ENCODE measurements at places on chromosomes 16 and 17.

DNA sequence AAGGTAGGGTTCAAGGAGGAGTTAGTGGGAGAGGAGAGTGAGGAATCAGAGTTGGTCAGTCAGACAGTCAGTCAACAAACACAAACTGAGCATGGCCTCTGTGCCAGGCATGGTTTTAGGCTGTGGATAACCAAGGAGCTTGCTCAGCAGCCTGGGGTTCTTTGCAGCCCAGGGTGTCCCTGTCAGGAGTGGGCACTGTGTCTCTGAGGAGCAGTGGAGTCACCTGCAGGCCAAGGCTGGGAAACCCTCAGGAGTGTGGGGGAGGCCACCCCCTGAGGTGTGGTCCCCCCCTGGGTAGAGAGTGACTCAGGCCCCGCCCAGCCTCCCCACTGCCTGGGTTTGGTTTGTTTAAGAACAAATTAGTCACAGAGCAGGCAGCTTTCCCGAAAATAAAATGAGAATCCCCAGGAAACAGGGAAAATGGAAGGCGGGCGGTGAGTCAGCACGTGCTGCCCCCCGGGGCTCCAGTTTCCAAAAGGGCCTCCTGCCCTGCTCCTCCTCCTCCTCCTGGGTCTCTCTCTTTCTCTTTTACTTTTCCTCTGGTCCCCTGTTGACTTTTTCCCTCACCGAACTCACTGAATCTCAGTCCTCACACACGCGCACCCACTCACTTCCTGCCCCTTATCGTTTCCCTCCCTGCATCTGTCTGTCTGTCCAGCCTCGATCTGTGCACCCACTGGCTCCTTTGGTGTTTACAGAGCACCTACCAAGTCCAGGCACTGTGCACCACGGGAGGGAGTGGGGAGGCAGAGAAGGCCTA is 44.3 kb downstream of the SOCS3 start:
- DNase-seq: peak; percentile 87

- peak; percentile 74 for DNase-seq
Observed at GRCh38 chr17:39018267-39019134, 51.3 kb upstream of the FBXO47 start.

GRCh38 chr16:66260522-66261254 is 105.8 kb upstream of the CDH5 start:
- no peak for DNase-seq

- no peak for DNase-seq
Observed at GRCh38 chr17:70357190-70357589, 187.9 kb downstream of the KCNJ2 start.

DNA sequence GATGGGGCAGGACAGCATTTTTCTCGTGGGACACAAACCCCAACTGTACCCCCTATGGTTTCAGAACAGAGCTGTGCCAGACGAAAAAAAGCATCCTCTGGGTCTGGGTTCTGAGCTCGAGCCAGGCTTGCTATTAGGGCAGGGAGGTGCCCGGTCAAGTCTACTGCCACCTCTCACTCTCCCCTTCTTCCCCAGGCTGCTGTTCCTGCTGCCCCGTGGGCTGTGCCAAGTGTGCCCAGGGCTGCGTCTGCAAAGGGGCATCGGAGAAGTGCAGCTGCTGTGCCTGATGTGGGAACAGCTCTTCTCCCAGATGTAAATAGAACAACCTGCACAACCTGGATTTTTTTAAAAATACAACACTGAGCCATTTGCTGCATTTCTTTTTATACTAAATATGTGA is 1.1 kb downstream of the MT1E start:
- no peak for DNase-seq

DNA sequence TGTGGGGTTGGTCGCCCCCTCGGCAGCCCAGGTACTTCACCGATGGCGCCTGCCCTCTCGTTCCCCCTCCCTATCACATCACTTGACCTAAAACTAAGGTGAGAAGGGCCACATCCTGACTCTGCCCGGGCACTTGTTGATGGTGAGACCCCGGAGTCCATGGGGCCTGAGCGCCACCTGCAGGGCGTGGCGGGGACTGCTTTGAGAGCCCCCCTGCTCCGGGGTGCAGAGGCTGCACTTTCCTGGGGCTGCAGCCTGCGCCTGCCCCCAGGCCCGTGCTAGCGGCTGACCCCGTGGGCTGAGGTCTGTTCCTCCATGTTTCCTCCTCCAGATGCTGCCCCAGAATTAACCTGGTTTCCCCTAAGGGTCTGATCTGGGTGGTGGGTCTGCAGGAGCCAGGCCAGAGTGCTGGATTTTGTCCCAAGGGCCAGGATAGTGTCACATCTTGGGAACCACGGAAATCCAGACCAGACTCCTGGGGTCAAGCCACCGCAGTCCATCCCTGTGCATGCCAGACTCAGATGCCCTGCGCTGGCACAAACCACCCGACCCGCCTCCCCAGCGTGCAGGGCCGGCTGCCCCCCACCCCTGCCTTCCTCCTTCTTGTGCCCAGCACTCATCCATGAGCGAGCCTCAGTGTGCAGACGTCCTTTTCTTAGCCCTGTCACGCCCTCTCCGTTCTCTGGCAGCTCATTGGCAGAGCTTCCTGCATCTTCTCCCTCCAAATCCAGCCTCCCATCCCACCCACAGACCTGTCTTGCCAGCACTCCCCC is 2.7 kb downstream of the NDUFAF8 start:
- peak; percentile 70 for DNase-seq

GRCh38 chr16:72898216-72898825 is 149.6 kb downstream of the ZFHX3 start:
- no peak for DNase-seq

GRCh38 chr17:39750131-39751015 is 12.6 kb downstream of the GRB7 start:
- DNase-seq: no peak

- DNase-seq: no peak
Observed at GRCh38 chr17:1546292-1546922, 16.2 kb downstream of the PITPNA start.

DNA sequence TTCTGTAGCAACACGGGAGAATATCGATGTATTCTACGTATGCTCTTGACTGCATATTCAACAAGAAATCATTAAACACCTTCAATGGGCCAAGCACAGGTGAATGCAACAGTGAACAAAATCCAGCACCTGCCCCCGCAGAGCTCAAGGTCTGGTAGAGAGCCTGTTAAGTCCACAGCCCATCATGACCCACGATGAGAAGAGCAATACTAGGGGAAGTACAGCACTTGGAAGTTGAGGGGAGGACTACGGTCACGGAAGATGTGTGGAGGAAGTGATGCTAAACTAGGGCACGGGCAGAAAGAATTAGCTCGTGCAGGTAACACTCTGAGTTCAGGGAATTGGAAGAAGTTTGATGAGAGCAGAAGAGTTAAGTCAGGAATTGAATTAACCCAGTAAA is 253.6 kb downstream of the HAPSTR1 start:
- no peak for DNase-seq

GRCh38 chr17:7557775-7558543 is 591 bp upstream of the TNFSF13 start:
- DNase-seq: peak; percentile 42

DNA sequence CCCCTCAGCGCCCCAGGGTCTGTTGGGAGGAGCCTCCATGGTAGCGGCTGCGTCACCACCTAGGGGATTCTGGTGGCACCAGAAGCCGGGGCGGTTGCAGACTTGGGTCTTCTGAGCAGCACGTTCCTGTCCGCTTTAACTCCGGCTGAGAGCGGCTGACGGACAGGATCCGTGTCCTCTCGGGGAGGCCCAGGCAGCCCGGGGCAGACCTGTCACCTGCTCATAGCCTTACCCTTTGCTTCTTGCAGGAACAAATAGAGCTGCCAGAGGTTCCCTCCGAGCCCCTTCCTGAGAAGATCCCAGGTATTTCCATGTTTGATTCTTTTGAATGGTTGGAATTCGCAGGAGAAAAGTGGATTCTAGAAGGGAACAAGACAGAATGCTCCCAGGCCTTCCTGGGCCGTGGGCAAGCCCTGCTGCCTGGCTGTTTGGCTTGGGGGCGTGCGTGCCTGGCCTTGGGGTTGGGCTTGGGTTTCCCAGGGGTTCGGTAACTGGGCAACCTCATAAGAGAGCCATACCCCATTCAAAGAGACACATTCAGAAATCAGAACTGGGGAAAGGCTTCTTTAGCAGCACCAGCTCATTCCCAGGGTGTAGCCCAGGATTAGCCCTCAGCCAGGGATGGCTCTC is 6.6 kb downstream of the CHMP6 start:
- DNase-seq: no peak

GRCh38 chr16:782766-783403 is 5.3 kb downstream of the RPUSD1 start:
- no peak for DNase-seq

DNA sequence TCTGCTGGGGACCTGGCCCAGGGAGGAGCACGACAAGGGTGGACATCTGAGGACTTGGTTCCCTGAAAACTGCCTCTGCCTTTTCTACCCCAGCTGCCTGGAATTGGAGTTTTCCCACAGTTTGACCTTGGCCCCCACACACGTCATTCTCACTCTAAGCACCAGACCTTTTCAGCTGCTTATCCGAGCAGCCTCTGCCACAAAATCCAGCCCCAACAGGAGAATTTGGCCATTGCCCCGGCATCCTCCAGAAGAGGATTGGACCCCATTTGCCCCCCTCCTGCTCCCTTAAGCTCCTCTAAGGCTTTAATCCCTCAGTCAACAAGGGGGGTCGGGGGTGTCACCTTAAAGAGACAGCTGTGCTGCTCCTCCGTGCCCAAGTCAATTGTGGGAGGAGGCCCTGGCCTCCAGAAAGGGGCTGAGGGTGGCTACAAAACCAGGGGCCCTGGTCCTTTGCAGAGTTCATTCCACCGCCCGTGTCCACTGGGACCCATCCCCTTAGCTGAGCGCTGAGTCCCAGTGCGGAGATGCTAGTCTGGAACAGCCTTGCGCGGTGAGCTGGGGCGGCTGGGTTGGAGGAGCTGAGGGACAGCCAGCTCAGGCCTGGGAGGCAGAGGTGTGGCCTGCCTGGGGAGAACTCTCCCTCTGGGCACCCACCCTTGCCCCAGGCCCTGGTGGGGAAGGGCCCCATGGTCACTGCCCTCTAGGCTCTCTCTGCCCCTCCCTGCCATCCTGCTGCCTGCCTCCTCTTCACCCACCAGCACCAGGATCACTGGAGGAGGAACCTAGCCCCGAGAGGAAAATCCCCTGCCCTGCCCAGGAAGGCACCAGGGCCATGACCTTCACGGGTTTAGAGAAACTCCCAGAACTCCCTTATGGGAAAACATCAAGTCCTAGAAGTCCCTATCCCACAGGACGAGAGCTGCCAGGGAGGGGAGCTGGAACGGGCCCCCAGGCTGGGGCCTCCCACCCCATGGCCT is 18.8 kb downstream of the TTYH2 start:
- DNase-seq: no peak

DNA sequence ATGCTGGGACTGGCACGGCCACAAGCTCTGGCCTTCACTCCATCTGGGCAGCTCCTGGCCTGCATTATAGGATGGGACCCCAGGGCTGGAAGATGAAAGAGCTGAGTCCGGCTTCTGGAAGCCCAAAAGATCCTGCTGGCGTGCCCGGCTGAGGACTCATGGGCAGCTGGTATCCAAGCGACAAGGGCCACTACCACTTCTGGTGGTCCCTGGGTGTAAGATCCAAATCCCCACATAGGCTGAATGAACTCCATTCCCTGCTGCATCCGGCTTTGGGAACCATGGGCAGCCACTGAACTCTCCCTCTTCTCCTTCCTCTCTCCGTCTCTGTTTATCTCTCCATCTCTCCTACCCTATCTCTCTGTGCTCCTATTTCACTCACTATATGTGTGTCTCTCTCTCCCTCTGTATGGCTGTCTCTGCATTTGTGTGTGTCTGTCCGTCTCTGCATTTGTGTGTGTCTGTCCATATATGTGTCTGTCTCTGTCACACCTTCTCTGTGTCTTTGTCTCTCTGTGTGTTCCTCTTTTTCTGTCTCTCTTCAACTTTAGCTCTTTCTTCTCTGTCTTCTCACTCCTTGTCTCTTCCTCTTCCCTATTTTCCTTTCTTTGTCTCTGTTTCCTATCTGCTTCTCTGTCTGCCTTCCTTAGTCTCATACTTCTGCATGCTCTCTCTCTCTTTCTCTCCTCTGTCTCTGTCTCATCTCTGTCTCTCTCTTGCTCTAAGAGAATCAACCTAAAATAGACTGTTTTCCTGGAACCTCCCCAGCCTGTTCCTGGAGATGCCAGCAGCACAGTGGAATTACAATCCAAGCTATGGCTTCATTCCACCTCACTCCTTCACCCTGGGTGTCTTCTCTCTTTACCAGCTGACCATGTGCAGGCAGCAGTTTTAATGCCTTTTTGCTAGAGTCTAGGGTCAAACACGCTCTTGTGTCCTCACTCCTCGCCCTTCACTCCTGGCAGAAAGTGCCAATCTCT is 60.4 kb upstream of the IRX6 start:
- no peak for DNase-seq

DNA sequence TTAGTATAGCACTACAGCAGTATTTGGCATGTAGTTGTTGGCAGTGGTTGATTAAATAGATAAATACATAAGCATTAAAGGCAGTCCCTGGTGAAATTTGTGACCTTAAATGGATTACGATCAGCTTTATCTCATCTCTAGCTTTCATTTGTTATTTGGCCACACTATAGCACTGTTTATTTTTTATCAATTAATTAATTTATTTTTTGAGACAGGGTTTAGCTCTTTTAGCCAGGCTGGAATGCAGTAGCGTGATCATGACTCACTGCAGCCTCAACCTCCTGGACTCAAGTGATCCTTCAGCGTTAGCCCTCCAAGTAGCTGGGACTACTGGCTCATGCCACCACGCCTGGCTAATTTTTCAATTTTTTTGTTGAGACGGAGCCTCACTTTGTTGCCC is 18.7 kb upstream of the ARHGAP17 start:
- no peak for DNase-seq

- DNase-seq: no peak
Observed at GRCh38 chr16:27221576-27222248, 18.4 kb downstream of the KDM8 start.

GRCh38 chr17:60392845-60393702 is 1.1 kb upstream of the USP32 start:
- peak; percentile 65 for DNase-seq

- no peak for DNase-seq
Observed at GRCh38 chr16:68358951-68359350, 48.1 kb downstream of the PRMT7 start.

GRCh38 chr17:41537614-41537954 is 9.5 kb upstream of the KRT19 start:
- no peak for DNase-seq

- no peak for DNase-seq
Observed at GRCh38 chr16:76956394-76956793, 234.6 kb upstream of the MON1B start.

- DNase-seq: no peak
Observed at GRCh38 chr17:78256707-78257591, 25.5 kb downstream of the TMEM235 start.

- DNase-seq: no peak
Observed at GRCh38 chr16:77951788-77952187, 70.6 kb upstream of the CLEC3A start.

GRCh38 chr17:15966183-15966878 is 21.4 kb downstream of the ADORA2B start:
- no peak for DNase-seq
